ENCODE measurements at places on chromosomes 7 and 10.

- DNase-seq: no peak
These were observed 1023.2 kb downstream of the LRMDA start for GRCh38 chr10:76454506-76455140.

- no peak for DNase-seq
These were observed 220.0 kb downstream of the KIF20B start for GRCh38 chr10:89921403-89921802.

DNA sequence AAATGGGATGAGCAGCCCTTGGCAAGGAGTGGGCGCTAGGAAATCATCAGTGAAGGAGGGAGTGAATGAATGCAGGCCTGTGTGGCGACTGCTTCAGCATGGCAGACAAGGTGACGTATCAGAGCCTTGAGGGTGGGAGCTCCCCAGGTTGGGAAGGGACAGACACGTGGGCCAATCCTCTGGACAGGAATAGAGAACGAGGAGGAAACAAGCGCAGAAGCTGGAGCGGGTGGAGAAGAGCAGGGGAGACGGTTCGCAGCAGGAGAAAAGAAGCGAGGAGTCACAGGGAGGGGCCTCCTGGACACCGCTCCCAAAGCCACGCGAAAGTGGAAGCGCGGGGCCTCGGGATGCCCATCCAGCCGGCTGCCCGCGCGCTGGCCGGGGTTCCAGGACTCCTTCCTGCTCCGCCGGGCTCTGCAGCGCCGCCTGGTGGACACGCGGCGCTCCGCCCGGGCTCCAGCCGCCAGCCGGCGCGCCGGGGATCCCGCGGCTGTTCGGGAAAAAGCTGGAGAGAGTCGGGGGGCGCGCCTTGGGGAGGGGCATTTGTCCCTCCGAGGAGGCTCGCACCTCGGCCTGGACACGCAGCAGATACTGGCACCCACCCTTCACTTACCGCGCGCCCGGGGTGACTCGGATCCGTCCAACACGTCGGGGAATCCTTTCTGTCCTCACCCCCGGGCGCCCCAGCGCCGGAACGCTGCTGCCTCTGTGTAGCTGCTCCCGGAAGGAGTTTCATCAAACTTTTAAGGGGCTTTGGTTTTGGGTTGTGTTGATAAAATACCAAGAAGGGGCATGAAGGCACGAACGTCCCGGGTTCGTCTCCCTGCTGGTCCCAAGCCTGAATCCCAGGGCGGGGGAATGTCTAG lies 6.3 kb downstream of the ZNF503 start:
- no peak for DNase-seq

DNA sequence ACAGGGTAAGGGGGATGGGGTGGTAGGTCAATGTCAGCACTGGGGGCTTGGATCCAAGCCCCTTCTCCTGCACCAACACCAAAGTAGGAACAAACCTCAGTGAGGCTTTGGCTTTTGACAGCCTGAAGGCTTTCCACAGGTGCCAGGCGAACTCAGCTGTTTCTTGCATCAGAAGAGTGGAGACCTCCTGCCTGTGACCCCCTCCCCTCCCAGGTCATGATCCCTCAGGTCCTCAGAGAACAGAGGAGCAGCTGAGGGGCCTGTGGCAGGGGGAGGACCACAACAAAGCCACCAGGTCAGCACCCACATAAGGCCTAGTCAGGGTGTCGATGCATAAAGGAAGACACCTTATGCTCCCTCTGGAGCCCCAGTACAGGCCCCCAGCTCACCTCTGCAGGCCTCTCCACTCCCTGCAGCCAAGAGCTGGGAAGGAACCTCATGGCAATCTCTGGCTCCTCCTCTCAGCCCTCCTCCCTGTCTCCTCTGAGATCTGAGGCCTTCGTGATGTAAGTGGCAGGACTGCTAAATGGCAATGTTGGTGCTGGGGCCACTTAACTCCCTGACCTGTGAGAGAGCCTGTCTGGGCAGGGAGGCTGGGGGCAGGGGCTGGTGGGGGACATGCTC lies 19.1 kb upstream of the PRRT4 start:
- DNase-seq: no peak

DNA sequence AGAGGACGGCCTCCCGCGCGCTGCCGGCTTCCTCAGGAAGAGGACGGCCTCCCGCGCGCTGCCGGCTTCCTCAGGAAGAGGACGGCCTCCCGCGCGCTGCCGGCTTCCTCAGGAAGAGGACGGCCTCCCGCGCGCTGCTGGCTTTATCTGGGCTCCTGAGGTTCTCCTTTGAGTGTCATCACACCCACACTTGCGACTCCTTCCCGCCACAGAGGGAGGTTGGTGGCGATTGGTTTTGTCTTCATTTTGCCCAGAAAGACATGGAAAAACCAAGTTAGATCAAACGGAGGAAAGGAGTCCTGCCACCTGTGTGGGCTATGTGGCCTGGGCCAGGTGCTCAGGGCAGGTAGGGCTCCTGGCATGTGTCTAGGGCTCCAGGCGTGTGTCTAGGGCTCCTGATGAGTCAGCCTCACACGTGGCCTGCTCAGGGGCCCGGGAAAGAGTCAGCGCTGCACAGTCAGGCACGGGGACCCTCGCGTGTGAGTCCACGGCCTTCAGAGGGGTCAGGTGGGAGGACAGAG lies 138.0 kb downstream of the VIPR2 start:
- DNase-seq: no peak

GRCh38 chr7:101538596-101539459 lies 90.3 kb downstream of the MYL10 start:
- DNase-seq: peak; percentile 25

GRCh38 chr7:50475340-50475739 lies 25.2 kb upstream of the FIGNL1 start:
- DNase-seq: no peak

DNA sequence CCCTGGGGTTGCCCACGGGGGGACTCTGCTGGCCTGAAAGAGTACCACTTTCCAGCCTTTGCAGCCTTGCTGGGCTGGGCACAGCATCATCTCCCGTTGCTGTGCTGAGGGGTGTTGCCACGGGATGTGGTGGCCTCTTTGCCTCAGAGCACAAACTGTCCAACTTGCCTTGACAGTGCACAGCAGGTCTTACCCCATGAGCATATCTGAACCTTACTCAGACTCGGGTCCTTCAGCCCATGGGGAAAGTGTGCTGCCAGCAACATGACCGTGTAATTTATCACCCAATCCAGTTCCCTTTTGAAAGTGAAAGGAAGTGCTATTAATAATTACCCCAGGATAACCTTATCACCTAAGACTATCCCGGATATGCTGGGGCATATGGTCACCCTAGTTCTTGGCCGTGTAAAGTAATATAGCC lies 46.8 kb downstream of the TBXAS1 start:
- DNase-seq: no peak

DNA sequence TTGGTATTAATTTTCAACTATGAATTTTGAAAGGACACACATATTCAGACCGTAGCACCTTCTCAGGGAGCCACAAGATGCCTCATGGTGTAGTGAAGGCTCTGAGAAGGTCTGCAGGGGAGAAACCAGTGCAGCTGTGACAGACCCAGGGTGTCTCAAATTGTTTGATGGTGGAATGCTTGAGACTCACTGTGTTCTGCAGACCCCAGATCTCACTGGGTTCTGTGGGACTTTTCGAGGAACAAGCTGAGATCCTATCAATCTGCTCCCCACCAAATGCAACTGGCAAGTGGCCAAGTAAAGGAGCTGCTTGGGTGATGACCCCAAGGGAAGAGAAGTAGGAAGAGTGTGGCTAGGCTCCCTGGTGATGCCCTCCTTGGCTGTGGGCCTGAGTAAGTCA lies 130.5 kb upstream of the UNC5B start:
- DNase-seq: no peak

GRCh38 chr7:1920266-1920681 lies 250.2 kb downstream of the ELFN1 start:
- peak; percentile 49 for DNase-seq

DNA sequence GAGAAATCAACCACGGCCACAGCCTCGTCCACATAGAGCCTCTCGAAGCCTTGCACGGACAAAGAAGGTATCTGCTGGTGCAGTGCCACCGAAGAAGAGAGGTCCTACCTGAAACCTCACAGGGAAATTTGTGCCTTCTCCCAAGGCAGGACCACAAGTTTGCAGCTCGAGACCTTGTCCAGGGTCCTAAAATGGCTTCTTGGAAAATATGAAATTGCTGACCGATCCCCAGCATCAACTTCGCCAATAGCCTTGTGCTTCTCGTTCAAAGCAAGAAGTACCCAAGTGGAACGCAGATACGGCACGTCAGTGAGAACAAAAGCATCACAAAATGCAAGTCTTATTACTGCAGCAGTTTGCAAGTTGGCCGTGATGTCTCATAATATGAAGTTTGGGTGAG lies 24.6 kb downstream of the PTPRN2 start:
- no peak for DNase-seq

DNA sequence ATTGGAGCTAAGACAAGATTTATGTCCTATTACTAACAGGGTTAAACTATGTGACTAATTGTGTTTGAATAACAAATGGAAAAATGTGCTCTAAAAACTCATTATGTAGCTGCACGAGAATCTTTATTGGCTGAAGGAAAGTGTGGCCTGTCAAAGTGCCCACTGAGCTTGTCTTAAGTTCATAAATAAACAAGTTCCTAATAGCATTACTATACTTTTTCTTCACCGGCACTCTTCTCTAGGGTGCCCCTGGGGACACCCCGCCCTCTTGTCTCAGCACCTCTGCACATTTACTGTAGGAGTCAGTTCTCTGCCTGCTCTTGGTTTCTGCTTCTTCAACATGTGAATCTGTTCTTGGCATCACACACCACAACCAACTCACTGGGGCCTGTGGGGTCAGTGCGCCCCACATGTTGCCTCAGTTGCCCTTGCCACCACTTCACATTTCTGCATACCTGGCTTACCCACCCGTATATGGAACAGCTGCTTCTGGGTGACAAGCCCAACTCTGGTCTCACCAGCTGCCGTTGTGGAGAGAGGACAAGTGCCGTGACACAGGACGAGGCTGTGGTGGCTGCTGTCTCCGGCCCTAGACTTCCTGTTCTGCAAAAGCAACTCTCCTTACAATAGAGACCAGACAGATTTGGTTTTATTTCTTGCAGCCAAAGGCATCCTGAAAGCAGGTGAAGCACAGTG lies 96.3 kb upstream of the DDC start:
- peak; percentile 28 for DNase-seq

DNA sequence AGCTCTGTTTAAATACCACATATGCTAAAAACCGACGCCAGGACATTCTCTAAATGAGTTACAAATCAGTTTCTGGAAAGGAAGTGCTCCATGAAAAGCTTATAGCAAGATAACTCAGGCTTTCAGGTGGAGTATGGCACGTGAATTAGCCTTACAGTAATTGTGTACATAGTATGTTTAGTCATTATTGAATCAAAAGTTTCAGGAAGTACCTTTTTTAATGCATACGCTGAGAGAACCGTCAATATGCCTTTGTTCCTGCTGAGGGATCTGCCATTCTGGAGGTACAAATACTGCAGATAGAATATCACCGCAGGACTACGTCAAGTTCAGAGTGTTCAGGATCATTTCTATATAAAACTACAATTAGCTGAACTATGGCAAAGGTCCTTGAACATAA lies 45.7 kb downstream of the ANKMY2 start:
- no peak for DNase-seq

- DNase-seq: no peak
These were observed 131.2 kb downstream of the RALA start for GRCh38 chr7:39754326-39755120.

- no peak for DNase-seq
These were observed 28.5 kb downstream of the ZNF33B start for GRCh38 chr10:42609872-42610271.

- no peak for DNase-seq
These were observed 8.6 kb downstream of the WNT16 start for GRCh38 chr7:121337398-121337797.

DNA sequence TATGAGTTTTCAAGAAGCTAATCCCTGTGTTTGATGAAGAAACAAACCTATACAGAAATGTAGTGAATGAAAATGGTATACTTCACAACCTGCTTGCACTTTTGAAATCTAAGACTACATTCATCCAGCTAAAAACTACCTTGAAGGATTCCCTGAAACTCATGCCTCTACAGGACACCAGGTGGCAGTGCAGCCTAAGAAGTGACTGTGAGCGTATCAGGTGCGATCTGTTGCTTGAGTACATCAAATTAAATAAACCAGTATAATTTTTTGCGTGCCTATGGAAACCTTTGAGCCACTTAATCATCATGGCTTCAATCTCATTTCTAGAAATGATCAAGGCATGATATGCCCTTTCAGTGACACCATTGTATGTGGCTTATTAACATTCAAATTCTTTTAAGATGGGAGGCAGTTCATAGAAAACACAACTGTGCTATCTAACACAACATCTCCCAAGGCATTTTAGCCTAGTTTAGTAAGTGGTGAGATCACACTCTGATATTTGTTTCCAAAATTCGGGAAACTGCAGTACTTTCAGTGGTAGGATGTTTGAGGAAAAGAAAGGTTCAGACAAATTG lies 57.4 kb downstream of the PPP1R17 start:
- DNase-seq: peak; percentile 5

DNA sequence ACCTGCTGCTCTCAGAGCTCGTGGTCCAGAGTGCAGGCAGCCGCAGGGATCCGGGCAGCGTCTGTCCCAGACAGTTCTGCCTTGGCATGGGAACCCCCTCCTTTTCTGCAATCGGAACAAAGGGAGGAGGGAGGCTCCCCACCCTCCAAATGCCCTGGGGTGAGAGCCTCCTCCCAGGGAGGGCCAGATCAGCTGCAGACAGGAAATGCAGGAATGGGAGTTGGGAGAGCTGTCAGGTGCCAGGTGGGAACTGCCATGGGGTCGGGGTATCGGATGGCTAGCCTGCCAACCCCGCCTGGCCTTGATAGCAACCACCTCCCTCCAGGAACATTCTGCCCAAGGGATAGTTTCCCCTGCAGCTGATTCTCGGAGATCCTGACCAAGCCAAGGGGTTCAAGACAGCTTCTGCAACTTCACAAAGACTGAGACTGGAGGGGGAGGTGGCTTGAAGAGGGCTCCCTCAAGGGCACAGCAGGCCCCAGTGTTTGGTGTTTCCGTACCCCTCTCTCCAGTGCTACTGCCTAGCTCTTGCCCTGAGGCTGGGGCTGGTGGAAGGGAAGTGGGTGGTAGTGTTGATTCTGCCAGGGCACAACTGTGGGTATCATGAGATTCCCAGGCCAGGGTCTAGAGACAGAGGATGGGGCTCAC lies at the start of gene CALML5:
CALML5 (minus strand) TSS at position 78 of the 648 bp plus-strand sequence. CDS start 132 bp downstream, outside the sequence.
- no peak for DNase-seq

- no peak for DNase-seq
These were observed 356.8 kb downstream of the GPR158 start for GRCh38 chr10:25531457-25532061.

DNA sequence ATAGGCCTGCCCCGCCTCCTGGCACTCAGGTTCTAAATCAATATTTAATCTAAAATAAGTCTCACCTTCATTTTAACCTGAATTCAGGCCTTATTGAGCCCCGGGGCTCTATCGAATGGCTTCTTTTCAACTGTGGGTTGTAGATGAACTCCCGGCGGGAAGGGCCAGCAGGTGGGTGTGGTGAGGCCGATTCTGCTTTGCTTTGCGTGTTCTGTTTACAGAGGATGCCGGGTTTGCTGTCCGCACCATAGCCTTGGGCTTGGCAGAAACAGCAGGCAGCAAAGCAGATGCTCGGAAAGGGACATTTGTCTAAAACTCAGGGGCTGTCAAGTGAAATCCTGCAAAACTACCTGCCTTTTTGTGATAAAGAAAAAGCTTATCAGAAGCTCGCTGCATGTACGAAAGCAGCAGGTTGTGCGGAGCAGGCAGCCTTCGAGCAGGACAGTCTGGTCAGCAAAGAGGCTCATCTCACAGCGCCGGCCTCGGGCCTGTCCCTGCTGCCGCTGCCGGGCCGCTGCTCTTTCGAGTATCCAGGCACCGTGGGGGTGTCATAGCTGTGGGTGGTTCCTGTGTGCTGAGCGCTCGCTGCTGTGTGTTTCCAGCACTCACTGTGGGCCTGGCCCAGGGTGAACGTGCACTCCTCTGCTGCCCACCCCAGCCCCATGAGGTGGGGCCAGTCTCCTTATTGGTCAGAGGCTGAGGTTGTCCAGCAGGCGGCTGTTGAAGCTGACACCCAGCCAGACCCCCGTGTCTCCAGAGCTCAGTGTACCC lies 434.8 kb upstream of the FOXK1 start:
- no peak for DNase-seq

Measured in CD4-positive, alpha-beta T cell treated with Interferon gamma for 1 hour (primary cell).